ENCODE measurements at places on chromosomes 12 and 14. TPM values are rescaled to one million over a fixed set of nuclear protein-coding genes. Genes with fewer than 3 reads are reported as not detected.

FAM222A gene
- 4.6 TPM for total RNA-seq

LTB4R2 gene
- 10.1 TPM for total RNA-seq

LTBR gene
- 1.2 TPM for total RNA-seq

SLC17A8 gene
- total RNA-seq, result not detected

BRAP gene
- total RNA-seq, result 25.3 TPM

PIK3C2G gene
- not detected for total RNA-seq

ACVRL1 gene
- not detected for total RNA-seq

All from B cell (primary cell).